ENCODE measurements at places on chromosomes 1 and 21.

DNA sequence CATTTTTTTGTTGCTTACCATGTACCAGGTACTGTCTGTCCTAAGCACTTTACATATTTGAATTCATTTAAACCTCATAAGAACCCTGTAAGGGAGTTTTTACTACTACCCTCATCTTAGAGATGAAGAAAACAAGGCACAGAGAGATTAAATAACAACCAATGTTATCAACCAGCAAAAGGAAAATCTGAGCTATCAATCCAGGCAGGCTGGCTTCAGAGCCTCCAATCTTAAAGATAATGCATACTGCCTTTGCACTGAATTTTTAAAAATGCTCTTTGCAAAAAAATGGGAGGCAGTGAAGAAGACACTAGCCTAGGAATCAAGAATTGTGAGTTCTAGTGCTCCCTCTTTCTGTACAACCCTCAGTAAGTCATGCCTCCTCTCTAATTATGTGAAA lies 18.7 kb downstream of the NDC1 start:
- DNase-seq: no peak

DNA sequence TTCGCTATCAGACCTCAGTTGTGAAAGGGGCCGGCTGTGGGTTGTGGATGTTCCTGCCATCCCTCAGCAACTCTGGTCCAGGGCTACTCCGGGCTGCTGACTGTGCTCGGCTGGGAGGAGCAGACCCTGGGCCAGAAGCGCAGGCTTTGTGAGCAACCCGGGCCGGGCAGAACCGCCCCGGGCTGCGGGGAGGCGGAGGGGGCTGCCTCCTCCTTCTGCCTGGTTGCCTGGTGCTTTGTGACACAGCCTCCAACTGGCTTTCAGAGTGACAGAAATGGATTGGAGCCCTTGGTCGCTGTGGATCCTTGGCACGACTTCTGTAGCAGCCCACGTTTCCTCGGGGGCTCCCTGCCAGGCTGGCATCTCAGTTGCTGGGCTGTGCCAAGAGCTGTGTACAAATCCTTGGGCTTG lies 10.0 kb downstream of the DRAXIN start:
- DNase-seq: no peak

DNA sequence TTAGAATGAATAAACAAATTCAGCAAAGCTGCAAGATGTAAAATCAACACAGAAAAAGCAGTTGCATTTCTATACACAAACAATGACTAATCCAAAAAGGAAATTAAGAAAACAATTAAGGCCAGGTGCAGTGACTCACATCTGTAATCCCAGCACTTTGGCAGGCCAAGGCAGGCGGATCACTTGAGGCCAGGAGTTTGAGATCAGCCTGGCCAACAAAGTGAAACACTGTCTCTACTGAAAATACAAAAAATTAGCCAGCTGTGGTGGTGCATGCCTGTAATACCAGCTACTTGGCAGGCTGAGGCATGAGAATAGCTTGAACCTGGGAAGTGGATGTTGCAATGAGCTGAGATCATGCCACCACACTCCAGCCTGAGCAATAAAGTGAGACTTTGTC lies 22.3 kb downstream of the THEM4 start:
- no peak for DNase-seq

GRCh38 chr1:4452701-4453100 lies 201.7 kb upstream of the AJAP1 start:
- DNase-seq: no peak

DNA sequence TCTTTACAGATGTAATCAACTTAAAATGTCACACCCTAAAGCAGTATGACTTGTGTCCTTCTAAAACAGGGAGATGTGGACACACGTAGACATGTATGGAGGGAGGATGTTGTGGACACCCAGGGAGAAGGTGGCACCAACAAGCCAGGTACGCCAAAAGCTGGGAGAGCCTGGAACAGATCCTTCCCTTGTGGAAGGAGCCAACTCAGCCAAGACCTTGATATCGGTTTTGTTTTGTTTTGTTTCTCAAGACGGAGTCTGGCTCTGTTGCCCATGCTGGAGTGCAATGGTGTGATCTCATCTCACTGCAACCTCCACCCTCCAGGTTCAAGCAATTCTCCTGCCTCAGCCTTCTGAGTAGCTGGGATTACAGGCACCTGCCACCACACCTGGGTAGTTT lies 45.6 kb downstream of the CHAF1B start:
- DNase-seq: no peak
